ELF-1 (cell line): ENCODE measurements at places on chromosomes 3 and 15.

GRCh38 chr3:70277304-70277703, 35.1 kb downstream of the MDFIC2 start:
- DNase-seq = no peak

DNA sequence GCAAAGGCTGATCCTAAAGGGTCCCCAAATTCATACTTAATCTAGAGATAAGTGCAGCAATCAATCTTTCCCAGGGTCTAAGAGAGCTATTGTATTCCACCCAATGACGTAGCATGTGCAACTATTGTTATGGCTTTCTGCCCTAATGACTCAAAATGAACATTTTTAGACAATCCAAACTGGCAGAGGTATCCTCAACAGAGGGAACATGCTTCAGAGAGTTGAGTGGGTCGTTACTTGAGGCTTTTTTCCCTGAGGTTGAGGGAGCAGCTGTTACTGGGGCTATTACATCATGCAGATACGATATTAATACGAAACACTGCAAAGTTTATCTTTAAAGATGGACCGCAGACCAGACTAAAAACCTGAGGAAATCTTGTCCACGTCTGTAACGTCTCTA, 278.3 kb upstream of the WNT5A start:
- DNase-seq = no peak

DNA sequence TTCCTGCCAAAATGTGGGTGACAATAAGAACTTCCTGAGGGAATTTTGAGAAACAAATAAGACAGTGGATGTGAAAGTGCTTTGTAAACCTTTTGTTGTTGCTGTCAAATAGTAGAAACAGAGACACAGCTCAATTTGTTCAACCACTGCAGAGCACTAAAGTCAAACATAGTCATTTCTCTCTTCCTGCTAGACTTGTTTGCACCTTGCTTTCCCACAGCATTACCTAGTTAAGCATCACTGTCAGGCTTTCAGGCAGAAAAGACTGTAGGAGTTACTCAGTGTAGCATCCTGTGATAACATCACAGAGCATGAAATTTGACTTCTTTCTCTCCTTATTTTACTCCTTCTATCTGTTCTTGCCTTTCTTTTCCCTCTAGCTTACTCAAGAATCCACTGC, 27.1 kb downstream of the SLC12A1 start:
- DNase-seq = no peak

DNA sequence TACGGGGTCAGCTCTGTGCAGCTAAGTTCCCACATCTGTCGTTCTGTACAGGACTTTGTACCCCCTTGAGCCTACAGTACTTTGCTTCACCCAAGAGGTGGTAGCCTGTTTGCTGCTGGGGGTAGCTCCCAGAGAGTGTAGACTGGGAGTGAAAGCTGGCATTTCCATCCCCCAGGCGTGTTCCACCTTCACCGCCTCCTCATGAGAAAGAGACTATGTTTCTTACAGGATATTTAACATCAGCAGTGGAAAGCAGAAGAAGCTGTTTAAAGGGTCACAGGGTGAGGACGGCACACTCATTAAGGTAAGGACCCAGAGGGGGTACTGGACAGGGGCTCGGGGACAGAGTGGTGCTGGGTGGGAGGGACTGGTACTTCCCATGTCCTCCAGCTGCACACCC, 10.1 kb upstream of the JMJD7 start:
- no peak for DNase-seq

GRCh38 chr15:65094294-65094995, 17.9 kb downstream of the KBTBD13 start:
- DNase-seq = no peak

- DNase-seq = no peak
These were observed 44.2 kb upstream of the KY start for GRCh38 chr3:134694946-134695543.

- no peak for DNase-seq
These were observed 40.0 kb upstream of the OR5H6 start for GRCh38 chr3:98223907-98224672.

DNA sequence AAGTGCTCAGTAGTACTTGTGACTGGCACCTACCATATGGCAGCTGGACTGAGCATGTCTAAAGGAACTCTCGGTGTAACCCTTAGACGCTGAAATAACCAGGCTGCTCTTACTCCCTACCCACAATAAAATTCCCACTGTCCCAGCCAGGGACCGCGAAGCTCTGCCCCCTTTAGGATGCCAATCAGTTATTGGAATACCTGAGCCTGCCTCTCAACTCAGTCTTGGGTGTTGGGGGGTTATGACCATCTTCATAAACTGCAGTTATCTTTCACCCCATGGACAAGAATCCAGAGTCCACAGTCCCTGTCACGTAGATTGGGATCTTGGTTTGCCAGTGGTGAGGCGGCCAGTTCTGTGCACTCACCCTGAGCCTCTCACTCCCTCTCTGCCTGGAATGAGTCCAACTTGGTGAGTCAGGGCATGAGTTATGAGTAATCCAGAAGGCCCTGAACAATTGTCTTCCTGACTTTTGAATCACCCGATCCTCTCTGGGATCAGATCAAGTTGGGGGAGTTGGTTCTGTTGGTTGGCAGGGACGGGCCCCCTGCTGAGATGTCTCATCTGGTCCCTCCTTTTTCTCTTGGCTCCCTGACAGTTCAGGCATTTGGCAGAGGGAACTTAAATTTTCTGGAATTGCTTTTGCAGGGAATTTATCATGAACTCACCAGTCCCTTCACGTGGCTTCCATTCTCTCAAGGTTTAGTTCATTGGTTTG, 120.1 kb upstream of the UBE2E1 start:
- DNase-seq = no peak

DNA sequence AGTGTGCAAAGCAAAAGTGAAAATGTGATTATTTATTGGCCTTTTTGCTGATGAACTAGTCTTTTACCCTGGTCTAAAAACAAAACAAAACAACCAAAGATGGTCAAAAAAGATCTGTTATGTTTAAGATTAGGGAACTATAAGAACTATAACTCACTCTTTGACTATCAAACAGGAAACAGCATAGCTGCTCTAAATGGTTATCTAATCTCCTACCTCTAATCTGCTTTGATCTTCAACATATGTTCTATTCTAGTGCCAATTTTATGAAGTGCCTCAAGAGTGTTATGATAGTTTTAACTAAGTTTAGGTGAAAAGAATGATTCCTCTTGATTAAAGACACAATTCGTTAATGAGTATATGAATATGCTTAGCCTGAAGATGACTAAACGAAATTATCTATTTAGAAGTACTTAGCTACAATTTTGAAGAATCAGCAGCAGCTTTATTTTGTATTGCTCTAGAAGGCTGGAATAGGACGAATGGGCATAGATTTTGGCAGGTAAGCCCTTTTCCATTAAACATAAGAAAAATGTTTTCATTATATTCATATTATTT, 46.0 kb downstream of the SETD2 start:
- no peak for DNase-seq

- no peak for DNase-seq
These were observed 86.0 kb downstream of the ZNF385D start for GRCh38 chr3:21664996-21665395.

- DNase-seq = no peak
These were observed 225.4 kb upstream of the SOX2 start for GRCh38 chr3:181486141-181486885.

GRCh38 chr3:69761896-69762767, 22.9 kb downstream of the MITF start:
- no peak for DNase-seq

- DNase-seq = no peak
These were observed 338.4 kb upstream of the C2CD4B start for GRCh38 chr15:62503451-62503850.

- DNase-seq = no peak
These were observed 102.9 kb upstream of the ARHGEF3 start for GRCh38 chr3:56904552-56905215.

DNA sequence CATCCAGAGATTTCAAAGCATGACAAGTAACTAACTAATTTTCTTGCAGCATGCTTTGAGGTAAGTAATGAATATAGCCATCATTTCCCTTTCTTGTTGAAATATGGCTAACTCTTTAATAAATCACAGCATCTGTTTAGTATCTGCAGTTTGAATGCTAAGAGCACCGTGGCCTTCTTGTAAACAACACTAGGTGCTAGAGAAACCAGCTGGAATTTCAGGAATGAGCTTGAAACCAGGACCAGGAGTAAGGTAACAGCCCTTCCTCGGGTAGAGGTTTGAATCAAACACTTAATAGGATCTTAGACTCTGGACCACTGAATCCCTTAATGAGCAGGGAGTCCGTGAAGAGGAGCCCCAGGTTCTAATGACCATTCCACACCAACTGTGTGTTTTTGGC, 13.6 kb downstream of the CALML4 start:
- no peak for DNase-seq

GRCh38 chr3:42887084-42887483, 11.4 kb upstream of the CYP8B1 start:
- no peak for DNase-seq

GRCh38 chr15:40372981-40373380, 9.5 kb upstream of the KNSTRN start:
- no peak for DNase-seq
